ENCODE measurements at places on chromosomes 5 and 9.

- DNase-seq: no peak
Observed at GRCh38 chr5:72459089-72459661, 48.0 kb downstream of the ZNF366 start.

GRCh38 chr5:60494635-60495034, 205.3 kb downstream of the DEPDC1B start:
- DNase-seq: no peak

DNA sequence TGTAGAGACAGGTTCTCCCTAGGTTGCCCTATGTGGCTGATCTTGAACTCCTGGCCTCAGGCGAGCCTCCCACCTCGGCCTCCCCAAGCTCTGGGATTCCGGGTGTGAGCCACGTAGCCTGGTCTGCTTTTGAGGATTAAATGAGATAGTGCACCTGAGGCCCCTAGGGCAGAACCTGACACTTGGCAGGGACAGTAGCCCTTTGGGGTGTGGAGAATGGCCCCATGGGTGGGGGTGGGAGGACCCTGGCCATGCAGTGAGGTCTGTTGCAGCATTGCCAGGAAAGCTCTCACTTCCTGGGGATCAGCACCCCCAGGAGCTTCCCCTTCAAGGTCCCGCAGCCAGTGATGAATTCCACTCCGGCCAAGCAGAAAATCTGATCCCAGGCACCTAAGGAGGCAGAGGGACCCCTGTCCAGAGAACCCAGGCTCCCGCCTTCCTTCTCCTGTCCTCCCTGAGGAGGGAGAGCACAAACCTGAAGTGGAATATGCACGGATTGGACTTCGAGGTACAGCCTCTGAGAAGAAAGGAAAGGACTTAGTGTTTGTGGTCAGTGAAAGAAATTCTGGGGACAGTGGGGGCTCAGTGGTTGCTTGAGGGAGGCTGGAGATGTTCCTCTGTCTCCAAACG, 73.9 kb upstream of the UNC5A start:
- DNase-seq: no peak

DNA sequence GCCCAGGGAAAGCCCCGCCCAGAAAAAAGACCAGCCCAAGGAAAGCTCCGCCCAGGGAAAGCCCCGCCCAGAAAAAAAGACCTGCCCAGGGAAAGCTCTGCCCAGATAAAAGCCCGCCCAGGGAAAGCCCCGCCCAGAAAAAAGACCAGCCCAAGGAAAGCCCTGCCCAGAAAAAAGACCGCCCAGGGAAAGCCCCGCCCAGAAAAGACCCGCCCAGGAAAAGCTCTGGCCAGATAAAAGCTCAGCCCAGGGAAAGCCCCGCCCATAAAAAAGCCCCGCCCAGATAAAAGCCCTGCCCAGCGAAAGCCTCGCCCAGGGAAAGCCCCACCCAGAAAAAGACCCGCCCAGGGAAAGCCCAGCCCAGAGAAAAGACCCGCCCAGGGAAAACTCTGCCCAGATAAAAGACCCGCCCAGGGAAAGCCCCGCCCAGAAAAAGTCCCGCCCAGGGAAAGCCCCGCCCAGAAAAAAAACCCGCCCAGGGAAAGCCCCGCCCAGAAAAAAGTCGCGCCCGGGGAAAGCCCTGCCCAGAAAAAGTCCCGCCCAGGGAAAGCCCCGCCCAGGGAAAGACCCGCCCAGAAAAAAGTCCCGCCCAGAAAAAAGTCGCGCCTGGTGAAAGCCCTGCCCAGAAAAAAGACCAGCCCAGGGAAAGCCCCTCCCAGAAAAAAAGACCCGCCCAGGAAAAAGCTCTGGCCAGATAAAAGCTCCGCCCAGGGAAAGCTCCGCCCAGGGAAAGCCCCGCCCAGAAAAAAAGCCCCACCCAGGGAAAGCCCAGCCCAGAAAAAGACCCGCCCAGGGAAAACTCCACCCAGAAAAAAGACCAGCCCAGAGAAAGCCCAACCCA, 11.9 kb downstream of the GRIN1 start:
- peak; percentile 75 for DNase-seq

- DNase-seq: no peak
Observed at GRCh38 chr9:91055845-91056244, 254.2 kb downstream of the SYK start.

- DNase-seq: peak; percentile 77
Observed at GRCh38 chr5:151068433-151069197, 12.2 kb downstream of the TNIP1 start.

DNA sequence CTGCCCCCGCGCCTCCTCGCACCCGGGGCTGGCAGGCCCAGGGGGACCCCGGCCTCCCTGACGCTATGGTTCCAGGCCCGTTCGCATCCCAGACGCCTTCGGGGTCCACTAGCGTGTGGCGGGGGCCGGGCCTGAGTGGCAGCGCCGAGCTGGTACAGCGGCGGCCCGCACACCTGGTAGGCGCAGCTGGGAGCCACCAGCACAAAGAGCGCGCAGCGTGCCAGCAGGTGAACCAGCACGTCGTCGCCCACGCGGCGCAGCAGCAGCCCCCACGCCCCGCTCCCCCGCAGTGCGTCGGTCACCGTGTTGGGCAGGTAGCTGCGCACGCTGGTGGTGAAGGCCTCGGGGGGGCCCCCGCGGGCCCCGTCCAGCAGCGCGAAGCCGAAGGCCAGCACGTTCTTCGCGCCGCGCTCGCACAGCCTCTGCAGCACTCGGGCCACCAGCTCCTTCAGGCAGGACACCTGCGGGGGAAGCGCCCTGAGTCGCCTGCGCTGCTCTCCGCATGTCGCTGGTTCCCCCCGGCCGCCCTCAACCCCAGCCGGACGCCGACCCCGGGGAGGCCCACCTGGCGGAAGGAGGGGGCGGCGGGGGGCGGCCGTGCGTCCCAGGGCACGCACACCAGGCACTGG, 548 bp downstream of the TERT start:
- no peak for DNase-seq

DNA sequence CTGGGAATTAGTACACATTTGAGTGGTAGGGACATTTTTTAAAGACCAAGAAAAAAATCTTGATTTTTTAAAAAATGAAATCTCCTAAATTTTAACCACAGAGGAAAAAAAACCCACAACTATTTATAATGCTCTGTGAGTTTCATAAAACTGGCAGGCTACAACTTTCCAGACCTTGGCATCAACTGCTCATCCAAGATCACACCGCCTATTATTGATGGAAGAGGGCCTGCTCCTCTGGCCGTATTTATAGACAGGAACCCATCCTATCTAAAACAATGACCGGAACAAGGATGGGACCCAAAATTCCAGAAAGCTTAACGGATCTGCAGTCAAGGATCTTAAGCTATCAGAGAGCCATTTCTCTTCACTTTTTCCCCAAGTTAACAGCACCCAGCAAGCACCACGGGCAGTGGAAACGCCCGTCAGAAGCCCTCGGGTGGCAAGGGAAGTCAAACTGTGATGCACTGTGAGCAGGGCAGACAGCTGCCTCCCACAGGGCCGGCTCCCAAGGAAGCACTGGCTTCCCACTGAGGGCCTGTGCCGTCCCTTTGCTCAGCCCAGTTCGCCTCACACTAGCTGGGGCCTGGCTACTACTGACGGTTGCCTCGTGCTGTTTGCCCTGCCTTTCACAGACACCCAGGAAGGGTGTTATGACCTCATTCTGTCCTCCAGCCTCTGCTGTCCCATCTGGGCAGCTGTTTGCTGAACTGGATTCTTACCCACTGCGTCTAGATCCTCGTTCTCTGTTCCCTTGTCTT, 62.8 kb downstream of the CDC14B start:
- no peak for DNase-seq

- no peak for DNase-seq
Observed at GRCh38 chr5:73606206-73606753, 19.7 kb upstream of the ARHGEF28 start.

DNA sequence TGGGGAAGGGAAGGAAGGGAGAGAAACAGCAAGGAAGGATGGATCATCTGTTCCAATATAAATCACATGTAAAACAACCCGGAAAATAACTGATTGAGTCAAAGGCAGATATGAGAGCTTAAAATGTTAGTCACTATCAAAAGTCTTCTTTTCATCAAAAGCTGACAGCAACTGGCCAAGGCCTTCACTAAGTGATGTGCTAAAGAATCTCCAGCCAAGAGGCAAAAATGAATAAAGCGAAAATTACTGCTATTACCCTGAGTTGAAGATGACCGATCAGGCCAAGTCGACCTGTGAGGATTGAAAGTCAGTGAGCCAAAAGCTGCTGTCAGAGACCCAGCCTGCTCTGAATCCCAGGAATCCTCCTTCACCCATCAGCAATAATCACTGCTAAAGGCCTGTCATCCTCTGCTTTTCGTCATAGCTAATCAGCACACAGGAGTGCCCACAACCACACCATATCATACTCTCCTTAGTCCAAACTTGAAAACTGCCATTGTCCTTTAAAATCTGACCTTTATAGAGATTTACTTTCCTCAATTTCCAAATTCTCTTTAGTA, 736.9 kb downstream of the TLE1 start:
- DNase-seq: no peak

GRCh38 chr5:9507974-9508373, 37.9 kb downstream of the SEMA5A start:
- no peak for DNase-seq

DNA sequence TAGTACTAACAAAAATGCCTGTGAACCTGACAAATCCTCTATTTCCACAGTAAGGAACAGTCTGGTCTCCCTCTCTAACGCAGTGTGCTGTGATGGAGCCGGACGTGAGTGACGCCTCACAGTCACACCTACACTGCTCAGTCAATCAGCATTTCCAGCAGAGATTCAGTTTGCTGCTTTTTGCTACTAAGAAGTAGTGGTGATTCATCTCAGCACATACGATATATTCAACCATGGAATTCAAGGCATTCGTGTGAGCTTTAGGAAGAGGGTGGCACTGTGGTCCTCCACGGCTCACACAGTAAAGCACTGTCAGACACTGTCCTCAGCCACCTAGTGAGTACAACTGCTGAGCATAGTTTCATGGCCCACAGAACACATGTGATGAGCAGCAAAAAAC, 70.9 kb downstream of the SETX start:
- DNase-seq: no peak

DNA sequence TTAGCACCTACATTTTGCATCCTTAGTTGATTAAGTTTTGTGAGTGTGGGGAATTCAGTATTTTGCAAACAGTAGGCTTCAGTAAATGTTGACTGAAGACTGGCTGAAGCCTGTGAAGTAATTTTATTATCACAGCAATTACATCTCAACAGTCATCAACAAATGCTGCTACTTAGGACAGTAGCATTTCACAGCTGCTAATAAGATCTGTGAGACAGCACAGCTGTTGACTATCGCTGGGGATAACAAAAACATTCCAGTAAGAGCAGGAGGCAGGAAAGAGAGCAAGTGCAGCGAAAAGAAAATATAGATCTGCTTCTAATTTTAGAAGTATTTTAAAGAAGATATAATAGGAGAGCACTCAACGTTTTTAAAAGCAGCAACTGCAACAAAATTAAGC, 117.3 kb upstream of the FGF10 start:
- DNase-seq: no peak

GRCh38 chr5:173883347-173883924, 4.7 kb upstream of the CPEB4 start:
- no peak for DNase-seq
